ENCODE measurements at places on chromosomes 6 and 20. TPM values are rescaled to one million over a fixed set of nuclear protein-coding genes. Genes with fewer than 3 reads are reported as not detected.

SLC22A16 gene
- 0.49 TPM for total RNA-seq

ENPP4 gene
- total RNA-seq: 22.1 TPM

VGLL2 gene
- total RNA-seq: not detected

TMEM181 gene
- total RNA-seq: 48.9 TPM

BTNL2 gene
- not detected for total RNA-seq

GGT7 gene
- 20.2 TPM for total RNA-seq

CD83 gene
- total RNA-seq: 17.5 TPM

FANCE gene
- total RNA-seq: 8.9 TPM

PTK7 gene
- 17.9 TPM for total RNA-seq

AURKA gene
- total RNA-seq: 3.4 TPM

ANKS1A gene
- total RNA-seq: 14.5 TPM

SLC16A10 gene
- total RNA-seq: 7.6 TPM

KIF13A gene
- 14.5 TPM for total RNA-seq

CST1 gene
- not detected for total RNA-seq

SOBP gene
- total RNA-seq: 58.0 TPM

OR12D3 gene
- total RNA-seq: not detected

TSPO2 gene
- not detected for total RNA-seq

PAK5 gene
- 36.1 TPM for total RNA-seq

ITCH gene
- total RNA-seq: 62.0 TPM

DYNLT2 gene
- 3.2 TPM for total RNA-seq

TAGAP gene
- total RNA-seq: 0.49 TPM

HLA-DOB gene
- not detected for total RNA-seq

TPX2 gene
- 6.6 TPM for total RNA-seq

Measured in temporal lobe (tissue), 4 donors.